ENCODE measurements at places on chromosomes 1 and 21. TPM values are rescaled to one million over a fixed set of nuclear protein-coding genes. Genes with fewer than 3 reads are reported as not detected.

DNA sequence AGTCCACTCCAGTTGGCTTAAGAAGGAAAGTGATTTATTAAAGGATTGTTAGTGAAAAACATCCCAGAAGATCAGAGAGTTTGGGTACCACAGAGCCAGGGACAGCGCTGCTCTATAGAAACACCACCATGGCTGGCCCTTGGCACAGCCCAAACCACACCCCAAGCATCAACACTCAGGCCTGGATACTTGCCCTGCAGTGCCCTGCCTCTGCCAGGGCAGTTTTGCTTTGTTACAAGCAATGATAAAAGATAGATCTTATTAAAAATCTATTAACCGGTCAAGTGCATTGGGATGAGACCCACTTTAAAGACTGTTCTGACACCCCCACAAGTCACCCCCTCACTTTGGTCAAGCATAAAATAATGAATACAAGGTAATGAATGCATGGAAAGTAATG, 56.6 kb downstream of the KIF21B start:
- DNase-seq: no peak

- no peak for DNase-seq
These were observed 403.6 kb upstream of the NFIA start for GRCh38 chr1:60678802-60679201.

NSL1 gene
- 10.7 TPM for total RNA-seq

- DNase-seq: no peak
These were observed 69.6 kb downstream of the WLS start for GRCh38 chr1:68162761-68163160.

SMG5 gene
- 42.8 TPM for total RNA-seq

DNA sequence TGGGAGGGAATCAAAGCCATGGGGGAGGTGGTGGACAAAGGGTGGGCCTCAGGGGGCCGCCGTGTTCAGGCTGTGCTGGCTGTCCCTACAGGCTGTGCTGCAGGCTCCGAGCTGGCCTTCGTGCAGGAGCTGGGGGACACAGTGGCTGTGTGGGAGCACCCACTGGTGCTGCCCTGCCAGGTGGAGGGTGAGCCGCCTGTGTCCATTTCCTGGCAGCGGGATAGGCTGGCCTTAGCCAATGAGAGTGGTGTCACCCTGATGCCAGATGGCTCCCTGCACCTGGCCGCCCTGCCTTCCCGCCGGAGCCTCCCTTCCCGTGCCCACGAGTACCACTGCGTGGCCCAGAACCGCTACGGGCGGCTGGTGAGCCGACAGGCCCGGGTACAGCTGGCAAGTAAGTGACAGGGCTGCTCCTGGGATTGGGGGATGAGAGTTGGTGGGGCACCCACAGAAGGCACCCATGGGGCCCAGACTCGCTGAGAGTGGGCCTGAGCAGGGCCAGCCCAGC, 20.2 kb downstream of the SLC27A3 start:
- peak; percentile 69 for DNase-seq

- peak; percentile 40 for DNase-seq
These were observed 3.1 kb upstream of the VWA1 start for GRCh38 chr1:1432274-1432950.

GRCh38 chr1:204943495-204943894, 72.8 kb downstream of the NFASC start:
- no peak for DNase-seq

DPT gene
- 6.1 TPM for total RNA-seq

- peak; percentile 64 for DNase-seq
These were observed 7.2 kb downstream of the TUFT1 start for GRCh38 chr1:151547119-151547899.

ABCA4 gene
- total RNA-seq: 0.16 TPM

- DNase-seq: no peak
These were observed 35.7 kb upstream of the PWP2 start for GRCh38 chr21:44071359-44072104.

GRCh38 chr1:234706931-234707330, 97.0 kb upstream of the IRF2BP2 start:
- DNase-seq: no peak

DNA sequence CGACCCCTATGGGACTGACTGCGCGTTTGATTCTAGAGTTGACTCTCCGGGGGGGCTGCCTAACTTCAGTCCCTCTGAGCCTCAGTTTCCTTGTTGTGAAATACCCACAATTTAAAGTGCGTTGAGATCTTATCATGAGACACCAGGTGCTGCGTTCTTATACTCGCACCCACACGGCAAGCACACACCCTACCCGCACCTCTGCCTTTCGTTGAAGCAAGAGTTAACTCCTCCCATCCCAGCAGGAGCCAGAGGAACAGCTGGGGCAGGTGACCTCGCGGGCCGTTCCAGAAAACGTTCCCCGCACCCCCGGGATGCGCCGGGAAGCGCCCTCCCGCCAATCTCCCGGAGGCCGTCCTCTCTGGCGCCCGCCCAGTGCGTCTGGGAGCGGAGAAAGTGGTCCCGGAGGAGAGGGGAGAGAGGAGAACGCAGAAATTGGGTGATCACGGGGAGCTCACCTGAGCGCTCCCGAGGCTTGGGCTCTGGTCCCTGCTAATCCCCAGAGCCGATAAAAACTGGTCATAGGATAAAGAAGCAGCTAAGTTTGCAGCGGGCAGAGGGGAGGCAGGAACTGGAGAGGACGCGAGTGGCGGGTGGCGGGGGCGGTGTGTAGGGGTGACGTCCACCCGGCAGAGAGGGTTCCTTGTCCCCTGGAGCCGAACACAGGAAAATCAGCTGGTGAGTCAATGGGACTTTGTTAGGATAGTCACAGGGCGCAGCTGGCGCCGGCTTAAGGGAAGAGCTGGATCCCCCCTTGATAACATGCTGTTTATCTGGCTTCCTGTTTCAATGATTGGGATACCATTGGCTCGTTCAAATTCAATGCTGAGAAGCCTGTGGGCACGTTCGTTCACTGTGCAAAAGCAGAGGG, 869 bp downstream of the NAV1 start:
- DNase-seq: no peak

NEK2 gene
- 0.55 TPM for total RNA-seq

DNA sequence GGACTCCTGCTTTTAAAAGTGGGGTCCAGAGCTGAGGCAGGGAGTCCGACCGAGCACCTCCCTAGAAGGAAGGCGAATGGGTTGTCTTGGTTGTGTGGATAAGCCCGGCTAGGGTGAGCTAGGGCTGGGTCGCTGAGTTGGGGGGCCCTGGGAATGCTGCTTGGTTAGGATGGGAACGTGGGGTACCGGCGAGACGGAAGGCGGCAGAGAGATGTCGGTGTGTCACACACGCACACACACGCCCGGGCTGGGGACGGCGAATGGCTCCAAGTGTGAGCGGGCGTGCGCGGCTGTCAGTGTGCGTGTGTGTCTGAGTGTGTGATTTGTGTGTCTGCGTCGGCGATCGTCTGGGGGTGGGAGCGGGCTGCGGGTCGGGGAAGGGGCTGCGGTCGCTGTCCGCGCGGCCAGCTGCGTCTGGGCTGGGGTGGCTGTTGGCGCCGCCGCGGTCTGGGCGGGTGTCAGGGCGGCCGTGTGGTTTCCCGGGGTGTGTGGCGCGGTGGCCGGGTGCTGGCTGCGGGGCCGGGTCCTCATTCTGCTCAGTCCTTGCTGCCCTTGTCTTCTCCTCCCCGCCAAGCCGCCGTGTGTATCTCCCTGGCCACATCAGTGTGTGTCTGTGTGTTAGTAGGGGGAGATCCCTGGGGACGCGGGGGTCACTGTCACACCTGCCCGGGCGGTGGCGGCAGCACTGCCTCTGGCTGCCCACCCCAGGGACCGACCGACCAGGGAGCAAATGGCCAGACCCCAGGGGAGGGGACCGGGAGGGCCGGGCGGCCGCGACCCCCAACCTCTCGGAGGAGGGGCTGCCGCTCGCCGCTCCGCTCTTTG, 1.1 kb downstream of the EFNA3 start:
- peak; percentile 84 for DNase-seq

GRCh38 chr1:156104065-156104810, 10.3 kb upstream of the LMNA start:
- peak; percentile 63 for DNase-seq

PEF1 gene
- 17.1 TPM for total RNA-seq

GSTM1 gene
- not detected for total RNA-seq

- no peak for DNase-seq
These were observed 36.1 kb upstream of the IVNS1ABP start for GRCh38 chr1:185353124-185353523.

GRCh38 chr1:57443004-57443403, 19.1 kb upstream of the DAB1 start:
- DNase-seq: no peak

GRCh38 chr1:1451696-1452364, 2.3 kb downstream of the ATAD3C start:
- DNase-seq: no peak

GRCh38 chr1:181817091-181817490, 244.4 kb downstream of the ZNF648 start:
- DNase-seq: no peak

TCEANC2 gene
- 3.8 TPM for total RNA-seq

DNA sequence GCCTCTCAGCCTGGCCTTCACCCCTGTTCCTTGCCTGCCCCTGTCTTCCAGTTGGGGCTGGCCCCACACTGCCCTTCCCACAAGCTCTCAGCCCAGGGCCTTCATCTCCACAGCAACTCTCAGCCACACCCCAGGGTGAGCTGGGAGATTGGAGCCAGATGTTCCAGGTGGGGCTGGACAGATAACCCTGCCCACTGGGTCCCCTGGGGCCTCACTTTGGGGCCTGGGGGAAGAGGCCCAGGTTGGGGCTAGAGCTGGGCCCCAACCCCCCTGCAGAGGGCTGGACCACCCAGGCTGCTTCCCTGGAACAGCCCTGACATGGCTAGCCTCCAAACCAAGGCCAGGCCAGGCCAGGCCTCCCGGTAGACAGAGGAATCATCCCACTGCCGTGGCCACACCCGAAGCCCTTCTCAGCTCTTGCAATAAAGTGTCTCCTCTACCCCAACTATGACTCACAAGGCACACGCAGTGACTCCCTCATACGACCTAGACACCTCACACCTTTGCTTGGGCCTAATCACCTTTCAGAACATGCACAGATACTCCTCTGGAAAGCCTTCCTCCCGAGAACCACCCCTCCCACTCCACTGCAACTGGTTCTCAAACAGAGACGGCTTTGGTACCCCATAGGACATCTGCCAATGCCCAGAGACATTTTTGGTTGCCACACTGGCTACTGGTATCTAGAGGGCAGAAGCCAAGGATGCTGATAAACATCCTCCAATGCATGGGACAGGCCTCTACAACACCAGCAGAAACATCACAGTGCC, 22.2 kb downstream of the SLC2A1 start:
- DNase-seq: no peak

CAPN9 gene
- total RNA-seq: not detected

DNA sequence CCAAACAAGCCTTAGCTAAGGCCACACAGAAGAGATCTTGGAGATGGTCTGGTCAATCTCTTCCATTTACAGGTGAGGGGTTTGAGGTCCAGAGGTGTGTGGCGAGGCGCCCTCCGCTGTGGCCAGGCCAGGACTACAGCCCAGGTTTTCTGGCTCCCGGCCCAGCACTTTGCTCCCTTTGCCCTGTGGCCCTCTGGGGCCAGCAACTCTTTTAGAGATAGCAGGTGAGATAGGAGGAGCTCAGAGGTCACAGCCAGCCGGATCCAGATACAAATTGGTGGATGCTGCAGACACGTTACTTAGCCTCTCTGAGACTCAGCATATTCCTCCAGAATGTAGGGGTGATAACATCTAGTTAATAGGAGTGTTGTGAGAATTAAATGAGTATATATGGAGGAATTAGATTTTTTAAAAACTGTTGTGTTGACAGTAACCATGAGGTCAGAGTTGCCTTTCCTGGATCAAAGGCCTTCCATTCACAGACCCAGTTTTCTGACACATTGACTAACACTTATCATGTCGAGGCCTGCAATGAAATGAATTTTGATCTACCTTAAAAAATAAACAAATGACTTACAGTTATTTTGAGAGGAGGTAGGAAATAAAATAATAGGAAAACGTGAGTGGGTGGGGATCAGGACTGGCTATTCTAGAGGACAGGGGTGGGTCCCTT, 16.6 kb downstream of the TEX35 start:
- DNase-seq: no peak

GRCh38 chr1:66580081-66580480, 46.1 kb downstream of the SGIP1 start:
- DNase-seq: no peak

DNA sequence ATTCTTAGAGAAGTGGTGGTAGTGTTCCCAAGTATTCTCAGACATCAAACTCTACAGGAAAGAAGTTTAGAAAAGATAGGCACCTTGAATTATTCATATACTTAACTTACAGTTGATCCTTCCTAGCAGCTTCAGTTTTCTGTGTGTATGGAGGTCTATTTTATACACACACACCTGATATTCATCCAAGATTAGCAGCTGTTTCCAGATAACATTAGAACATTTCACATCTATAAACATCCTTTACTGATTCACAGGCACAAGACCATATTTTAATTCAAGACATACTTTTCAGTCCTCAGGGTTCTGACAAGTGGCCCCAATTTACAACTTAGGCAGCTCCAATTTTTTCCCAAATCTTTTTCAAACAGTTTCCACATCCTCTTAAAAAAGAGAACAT, 287.8 kb upstream of the USP25 start:
- no peak for DNase-seq

- DNase-seq: no peak
These were observed 107.9 kb upstream of the DYNLT5 start for GRCh38 chr1:66644331-66644730.

Measured in pancreas (tissue), 10 donors.